ENCODE measurements at places on chromosomes 2 and 18.

DNA sequence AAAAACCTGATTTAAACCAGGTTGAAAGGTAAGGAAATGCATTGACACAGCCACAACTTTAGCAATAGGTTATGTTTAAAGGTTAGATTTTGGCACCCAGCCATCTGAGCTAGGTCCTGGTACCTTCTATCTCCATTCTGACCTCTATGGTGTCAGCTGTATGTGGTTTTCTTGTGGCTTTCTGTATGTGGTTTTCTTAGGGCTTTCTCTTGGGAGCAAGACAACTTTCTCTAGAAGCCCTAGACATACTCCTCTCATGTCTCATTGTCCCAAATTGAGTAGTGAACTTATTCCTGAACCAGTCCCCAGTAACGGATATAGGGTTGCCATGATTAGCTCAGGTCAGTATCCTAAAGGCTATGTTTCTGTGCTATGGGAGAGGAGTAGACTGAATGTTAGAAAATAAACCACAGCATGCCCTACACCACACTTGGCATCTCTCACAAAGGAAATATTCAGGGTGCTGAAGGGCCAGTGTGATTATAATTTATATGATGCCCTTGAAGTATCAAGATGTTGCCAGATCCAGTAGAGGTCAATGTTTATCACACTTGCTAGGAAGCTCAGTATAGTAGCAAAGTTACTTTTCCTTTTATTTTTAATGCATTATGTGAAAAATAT, 176.1 kb downstream of the CAPN13 start:
- DNase-seq, result no peak

- DNase-seq, result no peak
These were observed 3.0 kb downstream of the BUB1 start for GRCh38 chr2:110674620-110675555.

GRCh38 chr18:76498064-76498463, 3.0 kb upstream of the ZNF516 start:
- no peak for DNase-seq

DNA sequence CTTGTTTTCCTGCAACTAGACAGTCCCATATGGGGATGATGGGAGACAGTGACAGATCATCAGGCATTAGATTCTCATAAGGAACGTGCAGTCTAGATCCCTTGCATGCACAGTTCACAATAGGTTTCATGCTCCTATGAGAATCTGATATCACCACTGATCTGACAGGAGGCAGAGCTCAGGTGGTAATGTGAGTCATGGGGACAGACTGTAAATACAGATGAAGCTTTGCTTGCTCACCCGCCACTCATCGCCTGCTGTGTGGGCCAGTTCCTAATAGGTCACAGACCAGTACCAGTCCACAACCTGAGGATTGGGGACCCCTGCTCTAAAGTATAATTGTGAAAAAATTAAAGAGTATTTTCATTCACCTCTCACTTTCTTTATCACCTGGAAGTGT, 23.6 kb upstream of the RAB1A start:
- no peak for DNase-seq

GRCh38 chr2:192993059-192993458, 798.3 kb upstream of the TMEFF2 start:
- DNase-seq, result no peak

- no peak for DNase-seq
These were observed 109.0 kb downstream of the ICA1L start for GRCh38 chr2:202762556-202762955.

GRCh38 chr2:111094691-111095090, 26.0 kb upstream of the BCL2L11 start:
- DNase-seq, result no peak

- no peak for DNase-seq
These were observed 375.2 kb upstream of the SPHKAP start for GRCh38 chr2:228556717-228557116.

- no peak for DNase-seq
These were observed 160.7 kb downstream of the IKZF2 start for GRCh38 chr2:212990697-212991096.

DNA sequence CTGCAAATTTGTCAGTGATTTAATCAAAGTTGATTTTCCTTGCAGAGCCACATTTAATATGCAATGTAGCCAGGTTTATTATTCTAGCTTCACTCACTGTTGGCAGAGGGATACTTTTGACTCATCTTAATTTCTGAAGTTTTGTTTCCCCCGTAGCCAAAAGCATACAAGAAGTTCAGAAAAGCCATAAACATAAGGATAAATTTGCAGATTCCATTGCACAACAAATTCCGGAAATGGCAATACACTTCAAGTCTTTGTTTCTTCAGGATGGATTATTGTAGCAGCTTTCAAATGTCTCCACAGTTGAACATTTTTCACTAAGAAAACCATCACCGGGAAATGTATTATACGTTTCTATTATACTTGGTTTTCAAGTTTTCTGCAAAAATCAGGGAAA, 88.0 kb upstream of the ZCCHC2 start:
- no peak for DNase-seq

DNA sequence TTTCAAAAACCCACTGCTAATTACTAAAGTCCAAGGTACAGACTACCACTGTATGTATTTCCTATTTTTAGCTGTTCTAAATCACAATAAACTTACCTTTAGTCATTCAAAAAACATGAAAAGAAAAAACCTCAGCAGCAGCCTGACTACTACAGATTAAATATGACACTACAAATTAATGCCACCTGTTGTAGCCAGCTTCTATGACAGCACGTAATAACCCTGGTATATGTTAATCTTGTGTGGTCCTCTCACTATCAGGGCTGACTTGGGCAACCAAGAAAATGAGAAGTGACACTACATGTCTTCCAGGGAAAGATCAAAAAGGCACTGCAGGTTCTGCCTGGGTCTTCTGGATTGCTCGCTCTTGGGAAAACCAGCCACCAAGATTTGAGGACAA, 90.6 kb upstream of the FAM124B start:
- no peak for DNase-seq

GRCh38 chr2:163626639-163627109, 109.1 kb downstream of the FIGN start:
- DNase-seq, result no peak

DNA sequence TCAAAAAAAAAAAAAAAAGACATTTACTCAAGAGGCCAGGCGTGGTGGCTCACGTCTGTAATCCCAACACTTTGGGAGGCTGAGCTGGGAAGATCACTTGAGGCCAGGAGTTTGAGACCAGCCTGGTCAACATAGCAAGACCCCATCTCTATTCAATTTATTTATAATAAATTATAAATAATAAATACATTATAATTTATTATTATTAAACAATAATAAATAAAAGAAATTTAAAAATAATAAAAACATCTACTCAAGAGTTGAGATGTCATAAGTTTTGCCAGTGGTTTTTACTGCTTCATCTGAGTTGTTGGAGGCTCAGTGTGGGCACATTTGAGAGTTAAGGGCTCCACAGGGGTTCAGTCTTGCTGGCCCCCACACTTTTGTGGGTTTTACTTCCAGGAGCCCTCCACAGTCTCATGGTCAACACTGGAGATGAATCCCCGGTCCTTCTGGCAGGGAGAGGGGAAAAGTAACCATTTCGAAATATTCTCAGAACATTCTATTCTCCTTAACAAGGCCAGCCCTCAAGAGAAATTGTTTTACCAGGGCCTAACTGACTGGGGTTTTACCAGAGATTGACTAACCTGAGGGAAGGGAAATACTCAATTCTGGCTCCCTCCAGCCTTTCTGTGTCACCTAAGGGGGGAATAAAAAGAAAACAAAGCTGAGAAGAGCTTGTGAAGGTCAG, 51.6 kb upstream of the NCOA1 start:
- no peak for DNase-seq

GRCh38 chr18:62781262-62781661, 65.9 kb downstream of the PHLPP1 start:
- DNase-seq, result no peak

GRCh38 chr18:25727281-25727985, 363.0 kb downstream of the SS18 start:
- no peak for DNase-seq

DNA sequence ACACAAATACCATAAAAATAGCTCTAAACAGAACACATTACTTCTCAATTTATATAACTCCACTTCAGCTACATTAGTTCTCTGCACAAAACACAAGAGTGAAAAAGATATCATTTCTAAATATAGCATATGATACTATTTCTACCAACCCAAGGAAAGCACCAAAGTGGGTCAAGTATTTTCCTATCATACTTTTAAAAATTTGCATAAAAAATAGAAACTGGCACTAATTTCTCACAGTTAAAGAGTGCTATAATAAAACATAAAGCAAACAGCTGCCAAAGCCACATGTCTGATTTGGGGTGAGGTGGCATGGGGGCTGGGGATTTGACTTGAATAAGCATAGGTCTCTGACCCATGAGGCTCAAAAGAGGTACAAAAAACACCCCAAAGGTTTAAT, 61.5 kb downstream of the BARD1 start:
- DNase-seq, result no peak

DNA sequence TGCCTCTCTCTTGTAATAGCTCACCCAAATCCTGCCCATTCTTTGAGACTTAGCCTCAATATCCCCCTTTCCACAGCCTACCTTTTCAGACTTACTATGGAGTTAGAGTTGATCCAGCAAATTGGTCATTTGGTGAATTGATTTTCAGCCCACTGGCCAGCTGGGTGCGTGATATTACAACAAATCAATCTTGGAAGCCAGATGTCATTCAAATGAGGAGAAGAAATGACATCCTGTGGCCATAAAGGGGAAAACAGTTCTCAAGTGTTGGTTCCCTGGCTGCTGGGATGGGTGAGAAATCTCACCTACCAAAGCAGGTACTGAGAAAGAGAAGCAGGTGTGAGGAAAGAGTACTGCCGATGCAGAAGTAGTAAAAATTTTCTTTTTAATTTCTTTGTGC, 36.7 kb upstream of the FOXI3 start:
- DNase-seq, result no peak

- no peak for DNase-seq
These were observed 25.5 kb downstream of the EPB41L3 start for GRCh38 chr18:5518179-5518770.

GRCh38 chr2:5057891-5058351, 634.3 kb upstream of the SOX11 start:
- DNase-seq, result no peak

- no peak for DNase-seq
These were observed 111.3 kb downstream of the ESCO1 start for GRCh38 chr18:21489119-21489750.

GRCh38 chr2:99679518-99679917, 189.7 kb upstream of the REV1 start:
- DNase-seq, result no peak

DNA sequence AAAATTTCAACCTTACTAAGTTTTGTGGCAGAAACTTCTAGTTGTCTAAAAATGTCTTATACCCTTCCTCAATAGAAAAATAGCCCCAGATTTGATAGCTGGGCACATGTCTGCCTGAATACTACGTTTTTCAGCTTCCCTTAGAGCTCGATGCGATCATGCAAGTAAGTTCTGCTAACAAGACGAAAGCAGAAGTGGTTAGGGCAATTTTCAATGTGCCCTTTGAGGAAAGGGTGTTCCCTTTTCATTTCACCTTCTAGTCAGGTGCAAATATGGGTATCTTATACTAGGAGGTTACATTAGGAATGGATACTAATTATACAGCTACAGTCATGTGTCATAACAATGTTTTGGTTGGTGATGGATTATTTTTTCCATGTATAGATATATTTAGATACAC, 1572.1 kb upstream of the LRRTM1 start:
- no peak for DNase-seq

DNA sequence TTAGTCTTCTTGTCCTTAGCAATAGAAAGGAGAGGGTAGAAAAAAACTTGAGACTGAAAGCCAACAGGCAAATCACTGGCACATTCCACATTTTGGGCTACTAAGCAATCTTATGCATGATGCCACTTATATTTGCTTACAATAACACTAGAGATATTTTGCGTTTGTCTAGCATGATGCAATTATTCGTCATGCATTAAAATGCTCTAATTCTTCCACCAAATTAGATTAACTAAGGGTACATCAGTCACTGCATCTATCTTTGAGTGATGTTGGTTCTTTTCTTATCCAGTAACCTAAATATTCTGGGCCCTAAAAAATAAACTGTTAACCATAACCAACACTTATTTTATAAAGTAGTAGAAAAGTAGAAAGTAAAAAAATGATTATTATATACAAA, 1311.7 kb upstream of the CDH2 start:
- no peak for DNase-seq

GRCh38 chr18:28432339-28432738, 255.4 kb upstream of the CDH2 start:
- no peak for DNase-seq

DNA sequence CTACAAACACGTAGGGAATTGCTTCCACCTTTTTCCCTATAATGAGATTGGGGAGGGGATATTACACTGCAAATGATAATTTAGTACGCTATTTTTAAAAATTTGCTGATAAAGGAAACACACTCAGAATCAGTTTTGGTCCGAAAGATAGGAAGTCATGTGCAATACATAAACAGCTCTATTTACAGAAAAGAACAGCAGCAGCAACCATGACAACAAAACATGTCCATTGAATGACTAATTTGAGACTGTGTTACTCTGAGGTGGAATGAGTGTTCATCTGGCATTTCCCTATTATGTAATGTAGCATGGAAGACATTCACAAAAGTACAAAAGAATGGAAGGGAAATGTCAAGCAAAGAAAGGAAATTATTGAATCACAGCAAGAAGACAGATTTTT, 337.2 kb downstream of the NBAS start:
- DNase-seq, result no peak

DNA sequence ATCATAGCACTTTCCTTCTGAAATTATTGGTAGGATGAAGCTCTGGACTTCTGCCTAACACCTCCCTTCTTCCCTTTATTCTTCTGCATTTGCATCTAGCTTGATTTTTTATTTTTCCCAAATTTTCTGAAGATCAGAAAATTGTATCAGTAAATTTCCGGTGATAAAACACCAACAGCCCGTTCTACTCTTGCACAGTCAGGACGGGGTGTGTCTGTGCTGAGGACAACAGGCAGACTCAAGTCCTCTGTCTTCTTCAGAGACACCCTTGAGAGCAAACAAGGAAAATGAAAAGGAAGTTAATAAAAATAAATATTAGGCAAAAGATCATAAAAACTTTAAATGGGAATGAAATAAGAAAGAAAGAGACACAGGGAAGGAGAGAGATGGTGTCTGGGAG, 120.7 kb downstream of the ARL4C start:
- DNase-seq, result no peak

DNA sequence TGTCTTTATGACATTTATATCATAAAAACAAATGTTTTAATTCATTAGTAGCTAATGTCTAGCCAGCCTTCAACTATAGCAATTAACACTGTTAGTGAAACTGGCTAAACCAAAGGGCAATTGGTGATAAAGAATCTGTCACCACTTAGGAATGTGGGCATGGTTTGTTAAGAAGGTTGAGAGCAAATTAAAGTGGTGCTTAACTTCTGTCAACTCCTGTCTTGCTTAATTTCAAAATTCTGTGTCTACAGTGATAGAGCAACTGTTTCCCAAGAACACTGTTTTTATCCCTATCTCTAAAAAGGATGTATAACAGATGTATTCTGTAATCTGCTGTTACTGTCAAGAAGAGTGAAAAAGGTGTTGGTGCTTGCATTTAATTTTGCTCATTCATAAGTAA, 36.5 kb downstream of the CFAP36 start:
- DNase-seq, result no peak

Data from activated T-helper 9 cell treated with anti-CD3 and anti-CD28 coated beads, Interleukin-2, amount 50 U/mL, for 16 hours (primary cell).